ENCODE measurements at places on chromosomes 4 and X.

- DNase-seq: no peak
Measured at GRCh38 chr4:3660928-3661515, 105.2 kb upstream of the ADRA2C start.

DNA sequence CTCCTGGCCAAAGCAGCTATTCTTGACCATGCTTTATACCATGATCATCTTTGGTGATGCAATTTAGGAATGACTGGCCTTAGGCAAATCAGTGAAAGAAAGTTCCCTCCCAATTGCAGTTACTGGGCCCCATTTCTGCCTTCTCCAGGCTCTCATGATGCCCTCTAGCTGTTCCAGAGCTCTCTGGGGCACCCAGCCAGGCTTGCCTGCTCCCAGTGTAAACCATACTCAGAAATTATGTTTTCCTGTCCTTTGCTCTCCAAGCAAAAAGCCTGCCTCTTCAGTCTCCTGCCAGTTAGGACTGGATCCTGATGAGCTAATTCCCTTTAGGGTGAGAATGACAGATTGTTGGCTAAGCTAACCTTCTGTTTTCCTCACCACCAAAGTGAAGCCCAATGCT, 85.3 kb upstream of the RBPJ start:
- no peak for DNase-seq

- no peak for DNase-seq
Measured at GRCh38 chr4:48792348-48793006, 12.4 kb upstream of the FRYL start.

DNA sequence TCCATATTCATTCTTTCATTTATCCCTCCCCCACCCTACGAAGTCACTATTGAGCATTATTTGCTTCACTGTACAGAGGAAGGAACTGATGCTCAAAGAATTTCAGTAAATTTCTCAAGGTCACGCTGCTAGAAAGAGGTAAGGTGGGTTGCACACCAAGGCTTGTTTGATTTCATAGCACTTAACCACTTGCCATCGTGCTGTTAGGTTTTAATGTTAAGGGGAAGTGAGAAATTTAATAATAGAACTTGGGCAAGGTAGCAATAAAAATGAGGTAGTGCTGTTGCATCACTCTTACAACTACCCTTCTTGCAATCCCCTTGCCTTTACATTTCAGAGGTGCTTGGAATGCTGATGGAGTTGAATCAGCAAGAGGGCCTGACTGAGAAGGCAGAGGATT, 343.1 kb downstream of the MID1IP1 start:
- DNase-seq: no peak

DNA sequence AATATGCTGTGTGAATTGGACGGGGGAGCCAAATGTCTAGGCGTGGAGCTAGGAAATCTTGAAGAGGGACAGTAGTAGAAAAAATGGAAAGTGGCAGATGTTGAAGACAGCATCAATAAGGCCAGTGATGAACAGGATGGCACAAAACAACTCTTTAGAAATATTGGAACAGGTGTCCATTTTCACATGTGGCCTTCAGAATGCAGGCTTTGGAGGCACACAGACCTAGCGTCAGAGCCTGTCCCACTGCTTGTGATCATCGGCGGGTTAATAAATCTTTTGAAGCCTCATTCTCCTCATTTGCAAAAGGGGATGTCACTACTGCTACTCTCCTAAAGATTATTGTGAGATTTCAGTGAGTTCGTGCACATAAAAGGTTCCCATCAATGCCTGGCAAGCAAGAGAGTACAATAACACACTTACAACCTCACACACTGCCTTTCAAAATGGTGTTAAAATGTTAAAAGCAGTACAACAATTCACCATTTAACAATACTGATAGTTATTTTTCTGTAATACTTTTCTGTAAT, 2.4 kb downstream of the PDLIM3 start:
- no peak for DNase-seq

DNA sequence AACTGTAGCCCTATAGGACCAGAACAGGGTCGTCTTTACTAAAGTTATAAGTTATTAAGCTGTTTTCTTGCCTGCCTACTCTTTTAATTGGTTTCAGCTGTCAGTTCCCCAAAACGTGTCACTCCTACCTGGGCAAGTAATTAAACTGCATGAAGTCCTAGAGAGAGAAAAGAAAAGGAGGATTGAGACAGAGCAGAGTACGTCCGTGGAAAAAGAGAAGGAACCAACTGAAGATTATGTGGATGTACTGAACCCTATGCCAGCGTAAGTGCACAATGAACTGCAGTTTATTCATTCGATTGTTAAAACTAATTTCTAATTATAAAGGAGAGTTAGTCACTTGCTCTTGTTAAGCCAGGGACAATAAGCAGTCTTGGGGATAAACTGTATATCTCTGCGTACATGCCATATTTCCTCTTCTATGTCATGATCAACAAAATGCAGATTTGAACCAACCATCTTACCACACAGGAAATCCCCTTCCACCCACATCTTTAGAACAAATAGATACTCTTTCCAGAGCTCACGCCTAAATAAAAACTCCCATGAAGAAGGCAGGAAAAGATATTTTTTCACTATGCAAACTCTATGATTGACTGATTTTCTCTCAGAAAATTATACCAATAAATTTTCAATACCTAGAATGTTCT, 22.8 kb downstream of the STAP1 start:
- no peak for DNase-seq

DNA sequence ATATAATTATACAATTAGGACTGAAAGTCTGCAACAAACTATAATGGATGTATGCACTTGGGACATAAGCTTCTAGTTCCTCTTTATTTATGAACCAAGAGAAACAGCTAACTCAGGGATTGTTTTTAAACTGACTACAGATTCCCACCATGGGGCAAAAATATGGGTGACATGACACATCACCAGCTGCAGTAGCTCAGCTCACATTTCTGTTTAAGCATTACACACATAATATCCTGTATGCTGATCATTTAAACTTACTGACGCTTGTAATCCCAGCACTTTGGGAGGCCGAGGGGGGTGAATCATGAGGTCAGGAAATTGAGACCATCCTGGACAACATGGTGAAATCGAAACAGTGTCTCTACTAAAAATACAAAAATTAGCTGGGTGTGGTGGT, 11.5 kb downstream of the FGB start:
- no peak for DNase-seq

DNA sequence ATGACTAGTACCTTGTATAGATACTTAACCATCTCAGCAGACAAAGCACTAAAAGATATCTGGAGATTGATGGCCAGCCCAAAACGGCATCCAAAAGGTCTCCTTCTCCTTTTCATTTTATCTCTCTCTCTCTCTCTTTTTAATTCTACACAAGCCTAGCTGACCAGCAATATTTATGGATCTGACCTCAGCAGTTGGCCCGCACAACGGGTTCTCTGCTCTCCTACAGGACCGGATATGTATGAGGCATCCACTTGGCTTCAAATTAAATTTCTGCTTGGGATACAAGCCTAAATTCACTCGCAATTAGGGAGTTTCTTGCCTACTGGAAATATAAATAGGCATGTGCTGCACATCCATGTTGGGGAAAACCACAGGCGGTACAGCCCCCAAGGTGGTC, 22.5 kb upstream of the CT55 start:
- DNase-seq: no peak

DNA sequence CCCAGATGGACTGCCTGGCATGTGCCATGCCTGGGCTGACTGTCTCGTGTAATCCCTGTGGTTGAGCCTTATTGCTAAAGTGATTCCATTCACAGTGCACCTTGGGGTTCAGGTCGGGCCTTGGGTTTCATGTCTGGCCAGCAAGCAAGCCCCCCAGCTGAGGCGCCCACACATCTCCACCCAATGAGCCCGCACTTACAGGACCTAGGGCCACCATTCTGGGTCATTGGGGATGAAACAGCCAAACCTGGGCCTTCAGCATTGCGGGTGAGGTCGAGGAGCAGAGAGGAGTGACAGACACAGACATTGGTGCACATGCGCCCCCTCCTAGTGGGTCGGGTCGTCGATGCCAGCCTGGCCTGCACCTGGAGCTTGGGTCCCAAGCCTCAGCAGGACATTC, 21.3 kb upstream of the WFS1 start:
- DNase-seq: no peak

DNA sequence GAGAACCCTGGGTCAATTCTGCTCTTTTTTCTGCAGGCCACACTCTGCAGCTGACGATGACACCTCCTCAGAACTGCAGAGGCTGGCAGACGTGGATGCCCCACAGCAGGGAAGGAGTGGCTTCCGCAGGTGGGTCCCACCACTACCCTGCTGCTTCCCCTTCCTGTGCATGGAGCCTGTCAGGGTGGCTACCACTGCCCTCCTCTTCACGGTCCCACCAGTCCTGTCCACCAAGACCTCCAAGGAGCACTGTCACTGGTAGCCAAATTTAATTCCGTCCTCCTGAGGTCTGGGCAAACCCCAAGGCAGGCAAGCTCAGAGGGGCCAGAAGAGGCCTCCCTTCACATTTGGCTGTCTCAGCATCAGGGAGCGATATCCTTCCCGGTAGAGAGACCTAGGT, 4.2 kb downstream of the CNGA2 start:
- DNase-seq: no peak

DNA sequence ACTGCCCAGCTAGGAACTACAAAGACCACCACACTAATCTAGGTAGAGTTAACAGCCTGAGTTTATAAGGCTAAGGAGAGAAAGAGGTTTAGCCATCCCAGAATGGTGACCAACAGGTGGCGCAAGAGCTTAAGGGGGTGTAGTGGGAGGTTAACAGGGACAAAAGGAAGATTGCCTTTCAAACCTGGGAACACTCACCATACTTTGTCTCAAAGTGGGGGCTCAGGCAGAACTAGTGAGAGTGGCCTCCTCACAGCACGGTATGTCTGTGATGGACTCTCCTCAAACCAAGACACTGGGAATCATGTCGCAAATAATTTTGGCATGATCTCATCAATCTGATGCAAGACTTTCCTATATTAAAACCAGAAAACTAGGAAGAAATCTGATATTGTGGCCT, 23.4 kb downstream of the CCNI start:
- DNase-seq: peak; percentile 49

DNA sequence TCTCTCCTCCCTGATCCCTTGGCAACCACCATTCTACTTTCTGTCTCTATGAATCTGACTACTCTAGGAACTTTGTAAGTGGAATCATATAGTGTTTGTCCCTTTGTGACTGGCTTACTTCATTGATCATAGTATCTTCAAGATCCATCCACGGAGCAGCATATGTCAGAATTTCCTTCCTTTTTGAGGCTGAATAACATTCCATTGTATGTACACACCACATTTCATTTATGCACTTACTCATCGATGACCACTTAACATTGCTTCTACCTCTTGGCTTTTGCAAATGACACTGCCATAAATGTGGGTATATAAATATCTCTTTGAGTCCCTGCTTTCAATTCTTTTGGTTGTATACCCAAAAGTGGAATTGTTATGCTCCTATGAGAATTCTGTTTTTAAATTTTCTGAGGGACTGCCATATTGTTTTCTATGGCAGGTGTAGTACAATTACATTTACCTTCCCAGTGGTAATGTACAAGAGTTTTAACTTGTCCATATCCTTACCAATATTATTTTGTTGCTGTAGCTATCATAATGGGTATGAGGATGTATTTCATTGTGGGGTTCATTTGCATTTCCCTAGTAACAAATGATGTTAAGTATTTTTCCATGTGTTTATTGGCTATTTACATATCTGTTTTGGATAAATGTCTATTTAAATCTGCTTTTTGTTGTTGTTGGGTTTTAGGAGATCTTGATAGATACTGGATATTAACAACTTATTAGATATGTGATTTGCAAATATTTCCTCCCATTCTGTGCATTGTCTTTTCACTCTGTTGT, 466.1 kb downstream of the C4orf33 start:
- DNase-seq: no peak

- DNase-seq: no peak
Measured at GRCh38 chr4:174037631-174038030, 245.8 kb downstream of the FBXO8 start.

- DNase-seq: no peak
Measured at GRCh38 chrX:20968996-20969395, 405.2 kb upstream of the CNKSR2 start.

DNA sequence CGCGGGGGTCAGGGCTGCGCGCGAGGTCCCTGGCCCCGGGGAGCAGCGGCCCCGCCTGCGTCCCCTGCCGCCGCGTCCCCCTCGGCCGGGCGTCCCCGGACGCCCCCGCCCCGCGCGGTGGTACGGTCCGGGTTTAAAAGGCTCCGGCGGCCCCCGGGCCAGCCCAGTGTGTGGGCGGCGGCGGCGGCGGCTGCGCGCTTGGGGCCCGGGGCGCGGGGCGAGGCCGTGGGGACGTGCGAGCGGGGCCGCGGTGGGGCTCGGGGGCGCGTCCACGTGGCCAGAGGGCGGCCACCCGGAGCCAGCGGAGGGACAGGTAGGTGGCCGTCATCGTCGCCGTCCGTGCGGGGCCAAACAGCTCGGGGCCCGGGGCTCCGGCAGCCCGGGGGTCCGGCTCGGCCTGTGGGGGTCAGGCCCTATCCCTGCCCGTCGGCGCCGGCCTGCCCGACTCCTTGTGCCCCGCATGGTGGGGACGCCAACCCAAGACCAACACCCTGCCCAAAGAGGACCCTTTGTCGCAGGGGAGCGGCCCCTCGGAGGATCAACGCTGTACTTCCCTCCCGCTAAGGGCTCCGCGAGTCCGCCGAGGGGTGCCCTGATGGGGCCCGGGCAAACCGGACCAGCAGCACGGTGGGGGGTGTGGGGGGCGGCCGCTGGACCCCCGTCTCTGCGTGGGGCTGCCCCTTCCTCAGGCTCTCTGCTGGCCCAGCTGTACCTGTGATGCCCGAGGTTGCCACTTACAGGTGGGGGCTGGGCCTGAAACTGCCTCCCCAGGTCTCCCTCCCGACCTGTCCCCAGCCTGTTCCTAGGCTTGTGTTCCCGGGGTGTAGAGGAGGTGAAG, at the start of gene PLXNA3:
Gene PLXNA3 (plus strand): TSS at position 166 of the 838 bp plus-strand sequence. CDS start 1,903 bp downstream, outside the sequence.
- peak; percentile 46 for DNase-seq

DNA sequence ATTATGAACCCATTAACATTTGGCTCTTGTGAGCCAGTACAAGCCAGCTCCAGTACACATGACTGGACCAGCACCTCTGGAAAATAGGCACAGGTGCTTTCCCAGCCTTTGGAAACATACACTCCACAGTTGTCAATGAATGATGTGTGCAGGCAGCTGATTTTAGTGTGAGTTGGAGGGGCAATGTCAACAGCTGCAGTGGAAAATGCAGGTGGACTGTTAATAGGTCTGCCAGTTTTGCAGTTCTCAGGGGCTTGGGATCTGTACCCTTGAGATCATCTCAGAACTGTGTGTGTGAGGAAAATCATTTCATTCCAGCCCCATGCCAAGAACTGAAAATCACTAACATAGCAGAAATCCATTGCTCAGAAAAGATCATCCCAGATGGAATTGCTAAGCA, 81.7 kb upstream of the CHRDL1 start:
- no peak for DNase-seq

- no peak for DNase-seq
Measured at GRCh38 chr4:60805500-60806313, 394.4 kb upstream of the ADGRL3 start.

GRCh38 chrX:38087594-38087993, 81.2 kb downstream of the SYTL5 start:
- no peak for DNase-seq
